ENCODE measurements at places on chromosomes 12 and 14.

GRCh38 chr14:44873536-44873935, 88.2 kb downstream of the KLHL28 start:
- no peak for DNase-seq

DNA sequence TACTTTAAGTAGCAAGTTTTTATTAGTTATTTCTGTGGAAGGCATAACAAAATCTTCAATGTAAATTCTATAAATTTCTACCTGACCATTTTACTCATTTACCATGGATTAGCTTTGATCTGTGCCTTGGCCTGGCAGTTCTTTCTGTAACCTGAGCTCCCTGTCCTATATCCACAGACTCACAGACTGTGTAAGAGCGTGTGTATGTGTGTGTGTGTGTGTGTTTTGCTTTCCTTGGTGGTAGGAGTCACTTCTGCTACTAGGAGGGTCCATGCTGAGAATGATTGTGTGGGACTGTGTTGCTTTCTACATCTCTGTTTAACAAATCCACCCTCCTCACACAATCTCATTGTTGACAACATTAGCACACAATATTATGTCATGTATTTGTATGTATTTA, 221.2 kb upstream of the PELI2 start:
- no peak for DNase-seq

DNA sequence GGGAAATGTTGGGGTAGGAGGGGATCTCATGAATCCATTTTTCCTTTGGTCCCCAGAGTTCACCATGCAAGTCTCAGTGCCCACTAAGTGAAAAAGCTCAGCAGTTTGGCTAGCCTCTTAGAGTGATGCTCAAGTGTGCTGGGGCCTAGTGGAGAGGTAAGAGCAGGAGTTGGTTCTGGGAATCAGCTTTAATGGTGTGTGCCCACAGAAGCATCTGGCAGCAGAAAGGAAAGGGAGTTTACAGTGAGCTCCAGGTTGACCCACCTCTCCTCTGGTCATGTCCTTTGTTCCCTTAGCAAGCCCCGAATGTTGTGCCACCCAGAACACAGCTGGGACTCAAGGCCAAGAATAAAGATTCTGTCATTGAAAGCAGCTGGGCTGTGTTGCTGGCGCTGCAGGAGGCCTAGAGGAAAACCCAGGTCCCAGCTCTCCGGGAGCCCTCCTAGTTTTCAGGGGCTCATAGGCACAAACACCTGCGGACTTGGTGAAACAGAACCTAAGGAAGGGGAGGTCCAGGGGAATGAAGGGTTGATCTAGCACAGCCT, 320.8 kb downstream of the ZFP36L1 start:
- no peak for DNase-seq

- DNase-seq: no peak
Measured at GRCh38 chr14:87784386-87784785, 208.6 kb downstream of the GALC start.

- DNase-seq: no peak
Measured at GRCh38 chr14:66464261-66464660, 21.9 kb upstream of the CCDC196 start.

DNA sequence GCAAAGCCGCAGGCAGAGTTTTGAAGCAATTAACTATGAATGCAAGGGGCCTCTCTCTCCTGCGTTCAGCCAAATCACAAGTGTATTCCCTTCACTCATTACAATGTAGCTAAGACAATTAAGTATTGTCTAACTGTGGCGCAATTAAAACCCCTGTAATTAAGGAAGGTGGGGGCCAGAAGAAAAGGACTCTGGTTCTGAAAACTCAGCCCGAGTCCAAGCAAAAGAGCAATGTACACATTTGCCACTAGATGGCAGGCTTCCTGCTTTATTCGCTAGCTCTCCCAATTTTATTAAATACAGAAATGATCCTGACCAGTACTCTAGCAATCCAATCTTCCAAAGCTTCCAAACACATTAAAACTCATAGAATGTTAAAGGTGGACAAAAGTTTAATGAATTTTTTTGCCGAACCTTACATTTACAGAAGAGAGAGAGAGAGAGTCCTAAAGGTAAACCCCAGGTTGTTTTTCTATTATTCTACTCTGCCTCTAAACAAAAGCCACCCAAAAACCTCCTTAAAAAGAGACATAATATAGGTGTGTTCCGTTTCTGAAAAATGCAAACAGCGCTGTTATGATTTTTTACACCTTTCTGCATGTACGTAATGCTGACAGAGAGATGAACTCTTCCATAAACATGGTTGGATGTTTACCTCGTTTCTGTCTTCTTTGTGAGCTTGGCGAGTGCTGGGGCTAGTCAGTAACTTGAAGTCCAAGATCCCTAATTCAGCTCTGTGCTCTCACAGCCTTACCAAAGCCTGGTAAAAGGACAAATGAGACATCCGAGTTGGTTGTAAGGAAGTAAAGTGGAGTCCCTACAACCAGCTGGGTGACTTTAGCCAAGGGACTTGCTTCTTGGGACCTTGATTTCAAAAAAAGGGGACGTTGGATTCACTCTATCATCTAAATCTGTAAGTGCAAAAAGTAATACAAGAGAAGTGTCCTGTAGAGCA, 50.9 kb upstream of the VASH1 start:
- no peak for DNase-seq

GRCh38 chr14:58048219-58048618, 103.8 kb downstream of the ARMH4 start:
- DNase-seq: no peak

DNA sequence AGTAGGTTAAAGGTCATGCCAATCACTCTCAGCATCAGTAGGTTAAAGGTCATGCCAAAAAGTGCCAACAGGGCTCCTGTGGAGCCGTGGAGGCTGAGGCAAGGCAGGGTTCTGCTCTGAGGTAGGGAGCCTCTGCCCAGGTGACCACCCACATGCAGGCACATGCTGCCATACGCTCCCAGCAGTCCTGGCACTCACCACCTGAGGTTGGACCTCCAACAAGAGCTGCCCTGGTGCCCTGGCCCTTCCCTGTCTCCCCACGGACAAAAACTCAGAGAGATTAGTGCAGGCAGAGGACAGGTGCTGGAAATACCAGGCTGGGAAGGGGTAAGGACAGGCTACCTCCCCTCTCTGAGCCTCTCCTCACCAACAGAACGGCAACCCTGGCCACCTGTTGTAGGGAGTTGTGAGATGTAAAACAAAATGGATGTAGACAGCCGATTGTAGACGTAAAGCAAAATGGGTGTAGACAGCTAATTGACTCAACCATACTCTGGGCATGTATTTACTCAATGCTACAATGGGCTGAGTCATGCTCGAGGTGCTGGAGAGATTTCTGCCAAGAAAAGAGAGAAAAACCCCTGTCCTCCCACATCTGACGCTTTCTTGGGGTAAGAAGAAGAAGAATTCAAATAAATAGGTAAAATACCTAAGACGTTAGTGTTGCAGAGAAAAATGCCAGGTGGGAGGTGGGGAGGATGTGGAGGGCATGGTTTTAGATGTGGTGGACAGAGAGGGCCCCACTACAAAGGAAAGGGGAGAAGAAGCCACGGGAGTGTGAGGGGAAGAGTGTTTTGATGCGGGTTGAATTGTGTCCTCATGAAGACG, 32.4 kb downstream of the LTBP2 start:
- no peak for DNase-seq

GRCh38 chr12:18148961-18149360, 59.0 kb upstream of the RERGL start:
- DNase-seq: no peak

- DNase-seq: no peak
Measured at GRCh38 chr12:64655141-64655540, 44.8 kb downstream of the RASSF3 start.

DNA sequence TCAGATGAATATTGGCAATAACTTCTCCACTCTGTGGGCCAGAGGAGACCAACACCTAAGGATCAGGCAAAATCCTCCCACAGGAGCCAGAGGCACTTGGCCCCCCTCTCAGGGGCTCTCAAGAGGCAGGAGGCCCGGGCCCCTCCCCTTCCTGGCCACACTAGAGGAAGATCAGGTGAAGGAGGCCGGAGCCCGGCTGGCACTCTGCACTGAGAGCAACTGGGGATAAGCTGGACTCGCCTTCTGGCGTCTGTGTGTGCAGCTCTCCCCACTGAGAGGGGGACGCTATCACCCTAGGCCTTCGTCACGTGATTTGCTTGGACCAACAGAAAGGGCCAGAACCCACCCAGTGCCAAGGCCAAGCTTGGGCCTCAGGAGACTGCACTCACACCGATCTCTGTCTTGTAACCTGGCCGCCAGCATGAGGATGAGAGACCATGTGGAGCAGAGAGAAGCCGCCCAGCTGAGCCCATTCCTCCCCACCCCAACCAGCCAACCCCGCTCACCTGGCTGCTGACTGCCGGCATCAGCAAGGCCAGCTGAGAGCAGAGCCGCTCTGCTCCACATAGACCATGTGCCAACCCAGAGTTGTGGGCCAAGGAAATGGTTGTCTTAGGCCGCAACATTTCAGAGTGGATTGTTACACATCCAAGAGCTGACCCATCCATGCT, 64.0 kb downstream of the NOC4L start:
- no peak for DNase-seq

DNA sequence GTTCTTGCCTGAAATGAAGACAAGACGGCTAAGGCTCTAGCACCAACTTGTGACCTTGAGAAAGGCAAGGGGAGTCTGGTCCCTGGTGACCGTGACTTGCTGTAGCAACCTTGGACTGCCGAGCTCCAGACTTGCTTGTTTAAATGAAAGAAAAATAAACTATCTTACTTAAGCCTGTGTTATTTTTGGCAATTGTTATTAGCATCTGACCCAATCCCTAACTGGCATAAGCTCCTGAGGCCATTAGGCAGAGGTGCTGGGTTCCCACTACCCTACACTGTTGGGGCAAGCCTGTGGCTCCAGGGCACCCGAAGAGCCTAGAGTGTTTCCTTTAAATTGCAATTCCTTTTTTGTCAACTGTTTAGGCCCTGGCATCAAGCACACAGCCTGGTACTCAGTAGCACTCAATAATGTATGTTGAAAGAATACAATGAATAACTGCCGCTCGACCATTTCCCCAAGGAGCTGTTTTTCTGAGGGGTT, 106.9 kb upstream of the HIF1A start:
- DNase-seq: no peak

DNA sequence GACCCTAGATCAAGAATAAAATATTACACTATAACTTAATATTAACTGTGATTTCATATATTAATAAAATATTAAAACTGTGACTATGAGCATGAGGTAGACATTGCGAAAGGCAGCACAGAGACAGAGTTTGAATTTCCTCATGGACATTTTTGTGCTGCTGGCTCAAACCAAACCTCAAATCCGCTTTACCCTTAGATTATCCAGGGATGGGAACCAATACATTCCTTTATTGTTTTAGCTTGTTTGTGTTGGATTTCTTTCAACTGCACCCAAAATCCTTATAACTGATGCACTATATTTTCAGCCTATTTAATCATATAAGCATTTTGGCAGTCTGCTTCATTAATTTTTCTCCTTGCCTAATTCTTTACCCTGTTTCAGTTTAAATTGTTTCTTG, 436.7 kb downstream of the ATP23 start:
- DNase-seq: no peak

- DNase-seq: no peak
Measured at GRCh38 chr12:40436564-40436963, 211.8 kb downstream of the LRRK2 start.

GRCh38 chr12:30144777-30145683, 361.3 kb upstream of the TMTC1 start:
- no peak for DNase-seq

DNA sequence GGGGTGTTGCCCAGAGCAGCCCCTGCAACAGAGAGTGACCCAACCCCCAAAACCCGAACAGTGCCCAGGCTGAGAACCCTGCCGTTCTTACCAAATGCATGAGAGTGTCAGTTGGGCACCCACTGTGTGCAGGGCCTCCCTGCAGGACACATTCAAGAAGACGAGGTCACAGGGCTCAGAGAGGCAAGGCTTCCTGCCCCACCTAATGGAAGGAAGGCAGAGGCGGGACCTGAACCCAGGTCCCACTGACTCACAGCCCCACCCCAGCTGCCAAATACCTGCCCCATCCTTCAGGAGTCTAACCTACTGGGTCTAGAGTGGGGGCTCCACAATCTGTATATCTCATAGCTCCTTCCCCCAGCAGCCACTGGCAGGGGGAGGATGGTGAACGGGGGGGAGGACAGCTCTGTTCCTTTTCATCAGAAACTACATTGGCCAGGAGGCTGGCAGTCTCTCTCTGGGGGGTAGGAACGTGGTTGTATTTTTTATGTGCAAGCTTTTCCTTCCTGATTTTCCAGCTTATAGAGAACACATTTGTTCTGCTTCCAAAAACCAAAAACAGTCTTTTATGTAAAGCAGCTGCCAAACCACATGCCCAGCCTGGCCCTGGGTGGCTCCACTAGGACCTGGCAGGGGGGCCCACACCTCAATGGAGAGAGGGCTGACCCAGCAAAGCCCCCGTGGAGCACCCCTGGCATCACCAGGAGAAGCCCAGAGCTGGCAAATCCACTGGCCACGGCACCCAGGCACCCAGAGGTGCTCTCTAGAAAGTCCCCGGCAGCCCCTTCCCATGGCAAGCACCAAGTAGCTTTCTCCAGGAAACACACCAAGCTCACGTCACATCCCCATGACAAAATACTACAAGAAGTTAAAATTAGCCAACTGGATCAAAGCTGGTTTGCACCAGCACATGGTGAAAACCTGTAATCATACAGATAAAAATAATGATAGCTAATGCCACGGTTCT, 17.0 kb downstream of the NCOR2 start:
- no peak for DNase-seq

DNA sequence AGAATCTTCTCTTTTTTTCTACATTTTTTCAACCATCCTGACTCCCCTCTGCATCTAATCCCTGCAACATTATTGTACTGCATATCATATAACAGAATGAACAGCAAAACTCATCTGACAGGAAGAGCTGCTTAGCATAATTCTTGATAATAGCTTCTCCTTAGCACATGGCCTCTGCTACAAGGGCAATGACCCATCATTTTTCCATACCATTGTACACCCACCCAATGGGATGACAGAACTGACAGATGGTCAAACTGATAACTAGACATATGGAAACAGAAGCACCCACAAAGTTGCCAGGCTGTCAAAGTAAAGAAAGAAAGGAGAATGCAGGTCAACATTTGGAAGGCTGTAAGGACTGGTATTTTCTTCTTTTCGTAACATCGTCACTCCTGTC, 390.4 kb upstream of the USP15 start:
- no peak for DNase-seq

GRCh38 chr14:94113908-94114588, 3.5 kb downstream of the IFI27 start:
- DNase-seq: no peak

GRCh38 chr14:23153851-23154796, 29.3 kb downstream of the SLC7A8 start:
- DNase-seq: no peak

DNA sequence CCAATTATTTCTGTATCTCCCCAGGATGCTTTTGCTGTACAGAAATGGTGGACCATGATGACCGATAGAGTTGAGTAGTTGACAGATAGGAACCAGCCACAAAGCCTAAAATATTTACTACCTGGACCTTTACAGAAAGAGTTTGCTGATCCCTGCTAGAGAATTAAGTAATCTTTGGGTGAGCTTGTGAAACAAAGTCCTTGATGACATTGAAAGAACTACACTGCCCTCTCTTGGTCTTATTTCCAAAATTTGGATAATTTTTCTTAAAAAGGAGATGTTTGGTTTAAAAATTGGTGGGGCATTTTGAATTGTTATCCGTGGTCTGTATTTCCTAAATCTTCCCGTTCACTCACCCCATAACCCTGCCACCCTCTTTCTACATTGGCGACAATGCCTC, 13.7 kb upstream of the TCTN1 start:
- no peak for DNase-seq
